ENCODE measurements at places on chromosomes 5 and 9.

DNA sequence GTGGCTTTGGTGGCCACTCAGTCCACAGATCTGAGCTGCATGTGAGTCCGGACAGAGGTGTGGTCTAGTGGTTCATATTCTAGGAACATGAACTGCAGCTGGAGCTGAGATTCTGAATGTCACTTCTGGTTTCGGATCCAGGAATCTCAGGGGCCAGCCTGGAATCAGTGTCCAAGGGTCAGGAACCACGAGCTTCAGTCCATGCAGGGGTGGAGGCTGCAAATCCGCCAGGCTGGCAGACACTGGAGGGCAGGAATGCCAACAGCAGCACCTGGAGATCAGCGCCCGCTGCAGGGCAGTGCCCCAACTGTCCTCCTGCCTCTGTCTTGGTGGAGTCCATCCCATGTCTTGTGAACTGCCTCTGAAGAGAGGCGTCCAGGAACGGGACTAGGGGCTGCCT is 73.5 kb downstream of the CACNA1B start:
- no peak for DNase-seq

DNA sequence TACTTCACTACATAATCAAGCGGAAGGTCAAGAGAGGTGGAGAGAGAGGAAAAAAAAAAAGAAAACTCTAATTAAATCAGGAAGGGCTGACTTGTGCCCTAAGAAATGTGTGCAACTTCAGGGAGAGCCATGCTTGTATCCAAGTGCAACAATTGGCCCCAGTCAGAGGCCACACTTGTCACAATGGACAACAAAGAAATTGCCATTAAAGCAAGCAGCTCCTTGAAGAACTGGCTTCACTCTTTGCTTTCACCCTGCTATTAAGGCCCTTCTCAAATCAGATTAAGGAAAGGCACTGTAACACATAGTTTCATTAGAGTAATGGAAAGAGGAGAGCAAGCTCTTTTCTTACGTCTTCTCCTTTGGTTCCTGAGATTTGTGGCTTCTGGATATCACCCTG is 480.9 kb upstream of the WWC1 start:
- no peak for DNase-seq

- no peak for DNase-seq
Observed at GRCh38 chr9:101569741-101570501, 24.8 kb downstream of the PPP3R2 start.

GRCh38 chr5:179263391-179264052 is 81.7 kb downstream of the ADAMTS2 start:
- DNase-seq = no peak

GRCh38 chr5:83570916-83571315 is 99.4 kb downstream of the VCAN start:
- DNase-seq = no peak

- DNase-seq = no peak
Observed at GRCh38 chr5:157109744-157110143, 900 bp upstream of the HAVCR2 start.

DNA sequence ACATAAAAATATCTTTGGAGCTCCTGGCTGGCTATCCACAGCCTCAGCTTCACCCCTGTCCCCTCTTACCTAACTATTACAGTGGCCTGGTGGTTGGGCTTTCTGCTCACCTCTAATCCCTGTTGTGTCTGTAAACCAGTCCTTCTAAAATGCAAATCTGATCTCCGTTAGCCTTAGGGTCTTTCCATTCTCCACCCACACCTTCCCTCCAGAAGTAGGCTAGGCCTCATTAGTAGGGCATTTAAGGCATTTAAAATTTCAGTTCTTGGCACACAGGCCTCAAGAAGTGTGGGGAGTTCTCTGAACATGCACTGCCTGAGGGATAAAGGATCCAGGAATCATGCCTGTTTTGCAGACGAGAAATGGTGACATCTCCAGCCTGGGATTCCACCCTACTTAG is 26.4 kb upstream of the STC2 start:
- DNase-seq = no peak

DNA sequence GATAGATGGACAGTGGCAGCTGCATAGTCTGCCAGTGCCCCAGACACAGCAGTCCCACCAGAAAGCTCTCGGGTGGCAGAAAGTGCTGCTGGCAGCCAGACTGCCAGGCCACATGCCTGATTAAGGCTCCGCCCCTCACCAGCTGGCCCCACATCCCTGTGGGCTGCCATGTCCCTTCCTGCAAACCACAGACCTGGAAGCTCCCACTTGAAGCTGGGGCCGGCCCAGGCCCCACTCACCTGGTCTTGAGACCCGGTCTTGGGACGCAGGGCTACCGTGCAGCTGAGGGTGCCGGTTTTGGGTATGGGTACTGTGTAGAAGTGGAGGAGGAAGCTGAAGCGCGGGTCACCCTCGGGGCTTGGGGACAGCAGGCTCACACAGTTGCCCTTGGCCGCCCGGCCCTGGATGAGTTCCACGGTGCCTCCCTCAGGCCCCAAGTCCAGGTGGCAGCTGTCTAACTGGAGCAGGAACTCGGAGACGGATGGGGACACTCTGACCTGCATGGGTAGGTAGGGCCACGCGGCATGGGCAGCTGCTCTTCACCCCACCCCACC is 15.3 kb downstream of the FPGS start:
- no peak for DNase-seq
